Coronary artery (tissue), 2 donors: ENCODE measurements at places on chromosomes 4 and X.

- DNase-seq, result no peak
Measured at GRCh38 chr4:40548256-40548655, 81.4 kb downstream of the RBM47 start.

DNA sequence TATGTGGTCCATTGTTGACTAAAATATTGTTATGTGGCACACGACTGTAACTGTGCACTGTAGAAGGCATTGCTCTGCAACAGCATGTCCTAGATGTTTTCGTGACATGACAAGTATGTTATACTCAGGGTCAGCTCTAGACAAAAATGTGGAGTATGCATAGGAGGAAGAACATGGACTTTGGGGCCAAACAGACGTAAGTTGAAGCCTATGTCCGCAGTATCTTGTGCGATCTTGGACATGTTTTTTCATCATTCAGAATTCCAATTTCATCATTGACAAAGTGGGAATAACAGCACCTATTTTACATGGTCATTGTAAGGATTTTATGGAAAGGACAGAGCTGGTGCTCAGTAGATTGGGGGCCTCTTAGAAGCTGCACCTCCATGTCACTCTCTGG is 27.7 kb upstream of the PROM1 start:
- DNase-seq, result no peak

GRCh38 chr4:16516796-16517439 is 290.6 kb upstream of the TAPT1 start:
- DNase-seq, result no peak

GRCh38 chrX:81238166-81238565 is 36.3 kb downstream of the SH3BGRL start:
- no peak for DNase-seq

- DNase-seq, result no peak
Measured at GRCh38 chr4:48603366-48604003, 113.4 kb downstream of the ZAR1 start.

- no peak for DNase-seq
Measured at GRCh38 chr4:98150092-98150761, 7.0 kb upstream of the STPG2 start.

DNA sequence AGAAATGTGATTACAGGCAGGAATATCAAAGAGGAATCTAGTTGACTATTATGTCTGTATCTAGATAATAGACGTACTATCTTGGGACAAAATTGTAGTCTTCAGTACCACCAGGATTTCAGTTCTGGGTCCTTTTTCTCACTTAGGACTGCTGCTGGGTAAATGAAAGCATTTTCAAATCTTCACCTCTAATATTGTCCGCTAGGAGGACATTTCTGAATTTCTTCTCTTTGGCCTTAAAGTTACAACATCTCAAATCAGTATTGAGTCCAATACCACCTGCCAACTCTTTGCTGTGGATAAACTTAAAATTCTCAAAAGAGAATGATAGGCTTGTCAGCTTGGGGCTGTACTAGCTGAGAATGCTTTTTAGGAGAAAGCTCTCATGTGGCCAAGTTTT is 6.0 kb downstream of the FGF16 start:
- no peak for DNase-seq
